ENCODE measurements at places on chromosomes 7 and 10.

- DNase-seq, result no peak
Observed at GRCh38 chr7:77399816-77400215, 16.3 kb downstream of the GSAP start.

DNA sequence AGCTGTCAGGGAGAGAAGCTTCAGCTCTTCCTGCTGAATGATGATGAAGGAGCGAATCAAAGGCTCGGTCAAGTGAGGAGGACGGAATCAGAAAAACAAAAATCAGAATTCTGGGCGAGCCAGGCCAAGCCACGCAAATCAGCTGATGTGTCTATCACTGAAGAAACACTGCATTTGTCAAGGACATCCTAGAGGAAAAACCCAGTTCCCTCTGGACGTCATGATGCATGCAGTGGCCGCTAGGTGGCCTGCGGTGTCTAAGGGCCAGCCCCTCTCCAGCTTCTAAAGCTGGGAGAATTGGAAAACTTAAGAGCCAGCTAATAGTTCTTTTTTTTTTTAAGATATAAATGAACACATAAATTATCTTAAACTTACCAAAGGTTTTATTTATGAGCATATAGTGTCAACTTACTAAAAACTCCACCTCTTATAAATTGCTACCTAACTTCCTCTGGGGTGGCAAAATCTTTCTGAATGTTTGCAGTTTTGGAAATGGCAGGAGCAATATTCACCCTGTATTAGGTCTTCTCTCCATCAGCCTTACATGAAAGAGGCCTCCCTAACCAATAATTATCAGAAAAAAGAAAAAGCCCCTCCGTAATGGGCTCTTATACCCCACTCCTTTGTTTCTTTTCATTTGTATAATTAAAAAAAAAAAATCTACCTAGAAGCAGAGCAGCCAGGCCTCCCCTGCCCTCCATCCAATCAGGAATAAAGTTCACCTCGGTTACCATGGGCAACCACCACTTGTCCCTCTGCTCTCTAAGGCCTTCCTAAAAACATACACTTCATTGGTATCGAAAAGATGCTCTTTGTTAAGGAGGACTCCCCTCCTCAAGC lies 186.8 kb downstream of the USP6NL start:
- no peak for DNase-seq

DNA sequence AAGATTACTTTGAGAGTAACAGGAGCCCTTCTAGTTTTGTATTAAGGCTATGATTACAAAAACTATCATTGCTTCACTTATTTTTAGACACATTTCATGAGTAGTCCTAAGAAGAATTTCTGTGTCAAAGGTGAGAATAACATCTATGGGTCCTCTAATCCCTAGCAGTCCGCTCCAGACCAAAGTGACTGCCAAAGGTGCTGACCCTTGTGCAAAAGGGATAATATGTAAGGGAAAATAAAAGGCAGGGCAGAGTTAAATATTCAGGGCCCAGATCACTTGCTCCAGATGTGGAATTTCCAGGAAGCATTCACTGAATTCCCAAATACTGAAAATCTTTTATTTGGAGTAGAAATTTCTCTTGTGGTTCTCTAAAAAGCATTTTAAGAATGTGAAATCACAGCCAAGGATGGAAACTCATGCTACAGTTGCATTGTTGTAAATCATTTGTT lies 29.3 kb downstream of the RHOBTB1 start:
- DNase-seq, result no peak

GRCh38 chr7:40899151-40899550 lies 764.3 kb downstream of the SUGCT start:
- DNase-seq, result no peak

DNA sequence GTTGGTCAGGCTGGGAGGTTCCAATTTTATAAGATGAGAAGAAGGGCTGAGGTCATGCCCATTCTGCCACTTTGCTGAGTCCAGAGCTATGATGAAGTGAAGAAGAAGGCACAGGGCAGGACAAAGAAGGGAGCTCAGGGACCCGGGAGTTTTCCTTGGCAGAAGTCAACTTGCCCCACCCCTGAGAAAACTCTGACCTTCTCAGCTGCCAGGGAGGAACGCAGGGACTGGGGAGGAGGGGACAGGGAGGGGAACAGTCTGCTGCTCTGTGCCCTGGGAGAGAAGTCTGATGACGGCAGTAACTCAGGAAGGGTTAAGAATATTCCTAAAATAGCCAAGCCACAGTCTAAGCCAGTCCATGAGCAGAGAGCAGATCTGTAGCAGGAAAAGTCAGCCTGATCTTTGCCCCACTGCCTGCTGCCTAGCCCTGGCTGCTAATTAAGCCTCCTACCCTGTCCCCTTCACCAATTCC lies 11.7 kb downstream of the ADIRF start:
- DNase-seq, result no peak

- DNase-seq, result no peak
Observed at GRCh38 chr10:35835545-35835944, 193.4 kb upstream of the FZD8 start.

GRCh38 chr10:36468620-36469019 lies 656.8 kb upstream of the ANKRD30A start:
- no peak for DNase-seq

All from urinary bladder (tissue), 4 donors.